ENCODE measurements at places on chromosomes 11 and 22.
A peak's percentile ranks its signal among the peaks of the same experiment; 100 is the strongest.

DNA sequence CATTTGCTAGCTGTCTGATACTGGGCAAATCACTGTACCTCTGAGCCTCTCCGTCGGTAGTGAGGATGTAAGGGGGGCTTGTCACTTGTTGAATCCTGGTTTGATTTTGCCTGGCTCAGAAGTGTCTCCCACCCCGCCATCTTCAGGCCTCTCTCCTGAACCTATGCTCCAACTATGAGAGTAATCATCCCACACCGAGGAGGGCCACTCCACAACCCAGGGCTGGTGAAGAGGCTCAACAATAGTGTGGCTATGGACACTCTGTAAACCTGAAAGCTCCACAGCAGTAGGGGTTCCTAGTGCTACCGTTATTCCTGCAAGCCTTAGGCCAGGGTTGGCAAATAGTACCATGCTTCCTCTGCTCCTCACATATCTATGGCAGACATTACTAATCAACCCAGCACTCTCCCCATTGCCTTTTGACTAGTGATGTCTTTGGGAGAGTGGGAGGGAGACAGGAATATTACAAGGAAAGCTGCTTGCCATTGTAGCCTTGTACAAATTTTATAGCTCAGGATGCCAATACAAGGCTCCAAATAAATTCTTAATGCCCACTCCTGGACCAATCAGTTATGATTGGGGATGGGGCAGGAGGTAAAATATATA, 134.0 kb upstream of the TEAD1 start:
- no peak for DNase-seq

DNA sequence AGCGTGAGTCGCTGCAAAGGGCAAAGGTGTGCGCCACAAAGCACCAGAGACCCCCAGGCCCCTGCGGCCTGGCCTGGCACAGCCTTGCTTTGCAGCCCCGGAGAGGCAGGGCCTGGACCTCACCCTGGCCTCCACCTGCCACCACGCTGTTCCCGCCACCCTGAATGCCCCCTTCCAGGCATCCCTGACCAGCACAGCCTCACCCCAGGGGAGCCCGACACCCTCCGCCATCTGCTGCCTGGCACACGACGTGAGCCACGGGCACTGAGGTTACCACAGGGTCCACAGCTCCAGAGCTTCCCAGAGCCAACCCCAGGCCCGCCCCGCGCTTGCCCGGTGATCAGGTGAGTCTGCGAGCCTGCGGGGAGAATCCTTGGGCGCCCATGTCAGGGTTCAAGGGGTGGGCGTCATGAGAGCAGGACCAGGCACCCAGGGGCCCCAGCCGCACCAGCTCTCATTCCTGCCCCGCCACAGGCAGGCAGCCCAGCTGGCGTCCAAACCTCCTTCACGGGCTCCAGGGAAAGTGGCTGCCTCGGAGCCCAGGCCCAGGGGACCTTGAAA, 171.3 kb downstream of the BRD1 start:
- DNase-seq: no peak

DNA sequence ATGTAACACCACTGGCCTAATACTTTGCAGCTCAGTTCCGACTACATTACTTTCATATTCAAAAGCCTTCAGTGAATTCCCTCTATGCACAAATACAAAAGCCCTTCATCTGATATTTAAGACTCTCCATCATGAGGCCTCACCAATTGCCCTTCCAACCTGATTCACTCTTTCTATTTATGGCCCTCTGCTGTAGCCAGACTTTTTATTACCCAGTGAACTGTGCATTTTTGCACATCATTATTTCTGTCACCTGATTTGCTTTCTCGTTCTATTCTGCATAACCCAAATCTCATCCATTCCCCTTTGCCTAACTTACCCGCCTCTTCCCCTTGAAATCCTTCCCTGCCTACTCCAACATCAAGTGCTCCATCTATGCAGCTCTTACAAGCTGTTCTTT, 78.3 kb downstream of the BBOX1 start:
- no peak for DNase-seq

DNA sequence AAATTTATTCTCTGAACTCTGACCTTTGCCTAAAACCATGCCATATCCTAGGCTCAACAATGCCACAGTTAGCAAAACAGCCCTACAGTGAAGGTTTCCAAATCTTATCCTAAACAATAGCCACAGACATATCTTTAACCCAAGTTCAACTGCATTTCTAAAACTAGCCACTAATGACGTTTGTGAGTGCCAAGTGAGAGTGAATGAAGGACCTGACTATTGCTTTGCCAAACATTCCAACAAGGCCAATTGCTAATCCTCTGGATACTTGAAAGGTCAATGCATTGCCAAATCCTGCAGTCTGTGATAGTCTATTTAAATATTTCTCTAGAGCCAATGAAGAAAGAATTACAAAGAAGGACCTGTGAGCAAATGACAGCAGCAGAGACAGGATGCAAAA, 2.5 kb upstream of the OR4C45 start:
- DNase-seq: no peak

GRCh38 chr11:105767931-105768330, 158.1 kb downstream of the GRIA4 start:
- DNase-seq: no peak

GRCh38 chr11:102617466-102618008, 7.6 kb downstream of the MMP20 start:
- DNase-seq: no peak

DNA sequence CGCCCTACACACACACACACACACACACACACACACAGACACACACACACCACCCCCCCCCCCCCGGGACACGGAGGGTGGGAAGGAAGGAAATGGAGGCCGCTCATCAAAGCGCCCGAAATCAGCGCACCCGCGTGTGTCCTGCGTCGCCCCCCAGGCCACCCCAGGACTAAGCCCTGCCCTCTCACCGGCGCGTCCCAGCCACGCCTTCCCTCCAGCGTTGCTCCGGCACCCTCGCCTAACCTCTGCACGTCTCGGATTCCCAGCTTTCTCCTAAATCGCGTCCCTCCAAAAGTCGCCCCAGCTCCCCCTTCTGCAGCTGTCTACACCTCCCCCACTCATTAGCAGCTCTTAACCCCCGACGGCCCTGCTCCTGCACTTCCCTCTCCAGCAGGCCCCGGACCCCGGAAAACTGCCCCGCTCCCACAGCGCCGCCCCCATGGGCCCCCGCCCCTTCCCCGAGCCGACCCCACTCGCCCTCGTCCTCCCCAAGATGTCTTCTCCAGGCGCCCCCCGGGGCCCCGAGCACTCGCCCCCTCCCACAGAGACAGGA, 557 bp downstream of the PACSIN2 start:
- peak; percentile 57 for DNase-seq

- no peak for DNase-seq
These were observed 37.6 kb upstream of the SYT13 start for GRCh38 chr11:45323601-45324249.

DNA sequence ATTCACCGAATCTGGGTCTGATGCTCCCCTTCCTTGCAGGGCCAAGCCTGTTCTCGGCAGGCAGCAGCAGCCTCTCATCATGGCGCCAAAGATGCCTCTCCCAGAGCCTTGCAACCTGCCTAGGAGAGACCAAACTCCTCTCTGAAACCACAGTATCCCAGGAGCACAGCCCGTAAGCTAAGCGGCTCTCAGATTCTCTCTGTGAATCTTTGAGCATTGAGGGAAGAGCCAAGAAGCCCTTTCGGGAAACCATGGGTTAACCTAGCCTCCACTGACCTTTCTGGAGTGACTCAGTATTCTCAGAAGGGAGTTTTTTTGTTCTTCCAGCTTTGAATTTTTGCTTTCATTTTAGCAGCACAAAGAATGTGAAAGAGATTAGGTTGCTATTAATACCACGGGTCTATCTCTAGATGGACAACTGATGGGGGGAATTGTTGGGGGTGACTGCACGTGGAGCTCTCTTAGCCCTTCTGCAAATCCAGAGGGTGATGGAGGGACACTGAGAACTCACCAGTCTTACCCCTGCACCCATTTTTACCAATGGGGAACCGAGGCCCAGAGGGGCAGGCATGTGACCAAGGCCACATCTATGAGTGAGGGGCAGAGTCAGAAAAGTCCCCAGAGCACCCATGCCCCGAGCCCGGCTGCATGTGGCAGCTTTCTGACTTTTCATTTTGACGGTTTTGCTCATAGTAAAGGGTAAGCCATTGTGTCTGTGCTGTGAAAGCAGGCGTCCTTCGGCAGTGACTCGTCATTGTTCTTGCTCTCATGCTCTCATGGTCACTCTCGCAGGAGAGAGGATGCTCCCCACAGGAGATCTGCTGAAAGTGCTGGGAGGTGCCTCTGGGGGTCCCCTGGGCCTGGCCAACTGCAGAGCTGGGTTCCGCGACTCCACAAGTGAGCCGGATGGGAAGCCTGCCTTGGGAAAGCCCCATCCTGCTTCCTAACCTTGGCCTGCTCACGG, 36.0 kb downstream of the IRAG1 start:
- DNase-seq: no peak

GRCh38 chr11:130381317-130381716, 47.1 kb downstream of the ADAMTS8 start:
- DNase-seq: no peak

- no peak for DNase-seq
These were observed 8.7 kb downstream of the SPTBN2 start for GRCh38 chr11:66720223-66720898.

- no peak for DNase-seq
These were observed 134.2 kb downstream of the CCDC81 start for GRCh38 chr11:86508604-86509587.

All from T-helper 22 cell (primary cell).